Motor neuron (in vitro differentiated cells): ENCODE measurements at places on chromosomes 6 and 20.

GRCh38 chr6:128204616-128205015 lies 303.8 kb upstream of the THEMIS start:
- ATAC-seq: no peak

GRCh38 chr6:109767961-109768360 lies 76.9 kb downstream of the FIG4 start:
- no peak for ATAC-seq

GRCh38 chr6:116369964-116370759 lies 585 bp upstream of the DSE start:
- ATAC-seq: peak; percentile 51

GRCh38 chr6:142946924-142947713 lies 2.1 kb upstream of the HIVEP2 start:
- peak; percentile 14 for ATAC-seq

- ATAC-seq: no peak
Observed at GRCh38 chr6:128252341-128253176, 267.8 kb downstream of the PTPRK start.

- no peak for ATAC-seq
Observed at GRCh38 chr6:22699151-22699550, 129.8 kb downstream of the HDGFL1 start.

DNA sequence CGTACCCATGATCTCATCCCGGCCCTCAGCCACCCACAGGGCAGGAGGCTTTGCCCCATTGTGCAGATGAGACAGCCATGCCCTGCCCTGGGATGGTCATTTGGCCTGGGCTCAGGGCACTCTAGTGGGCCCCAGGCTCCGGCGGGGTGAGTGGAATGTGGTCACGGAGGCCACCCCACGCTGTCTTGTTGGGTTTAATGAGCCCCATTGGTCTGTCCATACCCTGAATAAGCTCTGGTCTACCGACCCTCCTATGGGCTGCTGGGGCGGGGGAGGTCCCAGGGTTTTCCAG lies 50.6 kb downstream of the FGD2 start:
- ATAC-seq: no peak

GRCh38 chr20:62136283-62137091 lies 6.7 kb downstream of the PSMA7 start:
- peak; percentile 66 for ATAC-seq

DNA sequence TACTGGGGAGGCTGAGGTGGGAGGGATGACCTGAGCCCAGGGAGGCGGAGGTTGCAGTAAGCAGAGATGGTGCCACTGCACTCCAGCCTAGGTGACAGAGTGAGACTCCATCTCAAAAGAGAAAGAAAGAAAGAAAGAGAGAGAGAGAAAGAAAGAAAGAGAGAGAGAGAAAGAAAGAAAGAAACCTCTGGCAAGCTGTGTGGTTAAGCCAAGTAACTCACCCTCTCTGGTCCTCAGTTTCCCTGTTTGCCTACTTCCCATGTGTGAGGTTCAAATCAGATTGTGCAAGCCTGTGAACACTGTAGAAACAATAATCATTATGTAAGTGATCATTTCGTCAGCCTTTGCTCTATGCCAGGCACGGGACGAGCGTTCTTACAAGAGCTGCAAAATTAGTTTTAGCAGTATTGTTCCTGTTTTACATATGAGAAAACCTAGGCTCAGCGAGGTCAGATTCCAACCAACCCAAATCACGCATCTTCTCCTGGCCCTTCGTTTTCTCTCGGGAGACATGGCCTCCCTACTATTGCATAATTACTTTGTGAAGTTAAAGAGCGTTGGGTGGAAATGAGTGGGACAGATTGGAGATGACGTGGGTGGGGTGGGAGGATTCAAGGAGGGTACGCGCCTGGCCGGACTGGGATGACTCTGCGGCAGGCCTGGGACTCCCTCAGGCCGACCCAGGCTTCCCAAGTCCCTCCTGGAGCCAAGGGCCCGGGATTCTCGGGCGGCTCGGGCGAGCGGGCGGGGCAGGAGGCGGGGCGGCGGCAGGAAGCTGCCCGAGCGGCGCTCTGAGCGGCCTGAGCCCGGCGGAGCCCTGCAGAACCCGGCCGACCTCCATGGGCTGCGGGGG lies at the start of gene SNX21:
SNX21 (plus strand) TSS at position 770 of the 853 bp plus-strand sequence. CDS start 121 bp downstream, outside the sequence.
- ATAC-seq: peak; percentile 89

DNA sequence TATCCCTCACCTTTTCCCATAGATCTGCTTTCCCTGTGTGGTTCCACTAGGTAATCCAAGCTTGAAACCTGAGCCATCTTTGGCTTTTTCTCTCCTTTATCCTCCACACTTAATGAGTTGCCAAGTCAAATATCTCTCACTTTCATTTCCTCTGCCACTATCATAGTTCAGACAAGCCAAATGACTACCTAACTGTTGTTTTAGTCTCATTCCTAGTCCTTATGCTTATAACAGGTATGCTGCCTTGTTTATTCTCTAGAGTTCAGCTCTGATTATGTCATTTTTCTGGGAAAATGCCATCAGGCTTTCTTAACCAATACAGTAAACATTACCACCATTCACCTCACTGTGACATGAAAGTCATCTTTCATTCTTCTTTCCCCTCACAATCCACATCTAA lies 6.5 kb downstream of the EFHC1 start:
- ATAC-seq: no peak

DNA sequence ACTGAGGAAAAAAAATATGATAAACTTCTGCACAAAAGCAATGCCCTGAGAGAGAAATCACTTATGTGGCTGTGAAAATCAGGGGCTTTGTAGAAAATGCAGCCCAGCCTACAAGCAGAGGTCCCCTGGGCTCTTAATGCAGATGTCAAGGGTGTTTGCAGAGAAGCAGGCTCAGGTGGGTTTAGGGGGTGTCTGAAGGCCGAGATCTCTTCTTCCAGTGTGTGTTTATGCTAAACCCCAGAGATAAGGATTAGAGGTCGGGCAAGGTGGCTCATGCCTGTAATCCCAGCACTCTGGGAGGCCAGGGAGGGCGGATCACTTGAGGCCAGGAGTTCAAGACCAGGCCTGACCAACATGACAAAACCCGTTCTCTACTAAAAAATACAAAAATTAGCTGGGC lies 78.5 kb downstream of the TMEM242 start:
- ATAC-seq: no peak

DNA sequence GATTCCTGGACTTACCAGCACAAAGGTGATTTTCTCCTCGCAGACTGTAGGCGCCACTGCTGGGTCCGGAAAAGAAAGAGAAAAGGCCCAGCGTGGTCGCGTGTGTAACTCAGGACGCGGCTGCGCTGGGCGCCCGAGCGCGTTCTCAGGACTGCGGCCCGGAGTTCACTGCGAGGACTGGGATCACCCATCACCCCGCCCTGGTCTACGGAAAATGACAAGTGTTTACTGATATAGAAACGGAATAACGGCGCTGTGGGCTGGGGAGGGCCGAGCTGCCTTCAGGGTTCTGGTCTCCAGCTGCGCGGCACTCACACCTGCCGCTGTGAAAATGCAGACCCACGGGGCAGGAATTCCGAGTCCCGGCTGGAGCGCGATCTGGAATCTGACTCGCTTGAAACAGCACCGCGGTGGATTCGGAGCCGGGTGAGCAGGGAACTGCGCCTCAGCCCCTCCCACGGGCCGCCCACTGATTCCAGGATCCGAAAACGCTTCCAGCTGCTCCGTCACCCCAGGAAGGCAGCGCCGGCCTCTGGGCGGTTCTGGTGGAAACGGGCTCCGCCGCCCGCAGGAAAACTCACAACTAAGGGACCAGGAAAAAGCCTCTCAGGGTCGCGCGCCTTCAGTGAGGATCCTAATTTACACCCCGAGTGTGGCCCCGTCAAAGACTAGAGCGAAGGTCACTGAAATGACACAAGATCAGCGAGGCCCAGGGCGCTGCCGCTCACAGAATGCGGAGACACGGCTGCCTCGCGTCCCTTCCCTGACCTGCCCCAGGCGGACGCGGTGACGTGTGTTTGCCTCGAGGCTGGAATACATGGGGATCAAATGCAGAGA lies 34.5 kb downstream of the HLA-A start:
- ATAC-seq: peak; percentile 89

- ATAC-seq: no peak
Observed at GRCh38 chr20:3645309-3646066, 17.7 kb downstream of the GFRA4 start.

- no peak for ATAC-seq
Observed at GRCh38 chr6:170018936-170019817, 267.8 kb downstream of the ERMARD start.

DNA sequence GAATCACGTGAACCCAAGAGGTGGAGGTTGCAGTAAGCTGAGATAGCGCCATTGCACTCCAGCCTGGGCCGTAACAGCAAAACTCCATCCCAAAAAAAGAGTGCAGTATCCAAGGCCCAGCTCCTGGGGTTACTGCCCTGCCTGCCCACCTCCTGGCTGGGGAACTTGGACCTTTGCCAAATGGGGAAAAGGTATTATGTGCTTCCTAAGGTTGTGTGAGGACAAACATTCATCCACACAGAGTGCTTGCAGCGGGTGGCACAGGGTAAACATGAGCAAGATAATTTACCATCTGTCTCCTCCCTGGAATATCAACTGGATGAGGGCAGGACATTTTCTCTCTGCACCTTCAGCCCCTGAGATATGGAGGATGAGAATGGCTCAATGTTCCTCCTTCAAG lies 94.9 kb upstream of the POPDC3 start:
- no peak for ATAC-seq

GRCh38 chr6:75166236-75166635 lies 39.6 kb downstream of the COL12A1 start:
- no peak for ATAC-seq

GRCh38 chr6:4714961-4715501 lies 61.2 kb upstream of the CDYL start:
- ATAC-seq: no peak

DNA sequence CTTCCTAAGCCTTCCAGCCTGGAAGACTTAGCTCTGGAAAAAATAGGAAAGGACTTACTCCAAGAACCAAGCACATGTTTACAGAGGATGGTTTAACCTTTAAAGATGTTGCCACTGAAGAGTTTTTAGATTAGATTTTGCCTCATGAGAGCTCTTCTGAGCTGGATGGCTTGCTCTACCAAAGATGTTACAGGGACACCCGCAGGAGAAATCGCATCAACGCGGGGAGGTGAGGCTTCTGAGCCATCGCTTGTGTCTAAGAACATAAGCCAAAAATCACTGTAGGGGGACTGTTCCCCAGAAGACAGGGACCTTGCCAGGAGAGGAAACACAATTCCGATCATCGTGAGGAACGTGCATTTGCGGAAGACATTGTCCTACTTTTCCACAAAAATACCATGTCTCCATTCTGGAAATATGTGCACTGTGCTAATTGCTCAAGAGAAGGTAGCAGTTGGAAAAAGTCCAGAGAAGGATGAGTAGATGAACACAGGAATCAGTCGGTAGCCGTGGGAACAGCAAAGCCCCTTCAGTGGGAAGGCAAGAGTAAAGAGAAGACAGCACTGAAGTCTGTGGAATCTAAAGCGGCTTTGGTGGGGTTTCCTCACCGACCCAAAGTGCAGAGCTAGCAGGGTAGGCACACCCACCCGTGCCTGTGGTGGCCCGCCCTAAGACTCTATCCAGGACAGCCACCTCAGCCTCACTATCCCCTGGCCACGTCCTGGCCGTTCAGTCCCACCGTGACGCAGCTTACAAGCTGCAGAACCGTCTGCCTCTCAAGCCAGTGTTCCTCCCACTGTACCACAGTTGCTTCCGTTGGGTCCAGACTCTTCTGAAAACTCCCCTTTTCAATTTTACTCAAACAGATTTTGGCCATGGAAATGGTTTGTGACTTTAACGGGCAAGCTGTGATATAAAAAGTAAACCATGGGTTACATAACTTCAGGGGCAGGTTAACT lies 334.8 kb downstream of the NRN1 start:
- ATAC-seq: no peak

DNA sequence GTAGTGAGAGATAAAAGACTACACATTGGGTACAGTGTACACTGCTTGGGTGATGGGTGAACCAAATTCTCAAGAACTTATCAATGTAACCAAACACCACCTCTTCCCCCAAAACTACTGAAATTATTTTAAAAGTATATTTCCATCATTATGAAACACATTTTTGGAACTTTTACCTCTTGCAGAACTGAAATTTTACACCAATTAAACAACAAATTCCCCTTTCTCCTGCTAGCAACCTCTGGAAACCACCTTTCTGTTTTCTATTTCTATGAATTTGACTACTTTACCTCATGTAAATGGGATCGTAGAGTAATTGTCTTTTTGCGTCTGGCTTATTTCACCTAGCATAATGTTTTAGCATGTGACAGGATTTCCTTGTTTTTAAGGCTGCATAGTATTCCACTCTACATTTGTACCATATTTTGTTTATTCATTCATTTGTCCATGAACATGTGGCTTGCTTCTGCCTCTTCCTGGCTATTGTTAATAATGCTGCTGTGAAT lies 149.9 kb upstream of the PHACTR1 start:
- no peak for ATAC-seq

GRCh38 chr6:4906293-4907276 lies 97.3 kb downstream of the RPP40 start:
- ATAC-seq: no peak

DNA sequence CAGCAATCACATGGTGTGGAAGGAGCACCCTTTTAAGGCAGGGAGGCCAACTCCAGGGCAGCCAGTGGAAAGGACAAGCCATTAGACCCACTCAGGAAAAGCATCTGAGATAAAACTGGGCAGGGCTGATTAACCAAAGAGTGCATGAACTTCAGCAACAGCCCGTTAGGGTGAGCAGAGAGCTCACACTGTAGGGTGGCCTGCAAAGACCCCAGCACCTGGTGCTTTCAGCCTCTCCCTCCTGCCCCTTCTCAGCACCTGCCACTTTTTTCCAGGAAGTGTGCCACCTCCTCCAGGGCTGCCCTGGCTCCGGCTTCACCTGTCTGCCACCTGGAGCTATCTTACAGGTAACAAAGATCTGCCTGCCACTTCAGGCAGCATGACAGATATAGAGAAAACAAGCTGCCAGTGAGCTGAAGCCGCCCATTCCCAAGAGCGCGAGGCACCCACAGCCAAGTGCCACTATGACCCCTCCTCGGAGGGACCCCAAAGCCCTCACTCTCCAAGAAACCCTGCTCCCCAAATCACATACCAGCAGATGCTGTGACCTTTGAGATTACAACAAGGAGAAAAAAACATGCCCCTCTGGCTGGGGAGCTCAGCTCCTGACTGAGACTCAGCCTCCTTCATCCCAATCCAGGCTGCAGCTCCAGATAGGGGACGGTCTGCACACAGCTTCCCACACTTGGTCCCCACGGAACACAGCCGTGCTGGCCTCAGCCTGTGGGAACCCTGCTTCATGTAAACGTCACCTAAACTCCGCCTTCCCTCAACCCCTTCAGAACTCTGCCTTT lies 71.2 kb downstream of the ABHD12 start:
- no peak for ATAC-seq
